Thoracic aorta (tissue), 2 donors: ENCODE measurements at places on chromosomes 3 and 15. TPM values are rescaled to one million over a fixed set of nuclear protein-coding genes. Genes with fewer than 3 reads are reported as not detected.

- DNase-seq = no peak
These were observed 94.0 kb downstream of the LRRC28 start for GRCh38 chr15:99345242-99345641.

Gene CORO2B
- total RNA-seq = 8.5 TPM

DNA sequence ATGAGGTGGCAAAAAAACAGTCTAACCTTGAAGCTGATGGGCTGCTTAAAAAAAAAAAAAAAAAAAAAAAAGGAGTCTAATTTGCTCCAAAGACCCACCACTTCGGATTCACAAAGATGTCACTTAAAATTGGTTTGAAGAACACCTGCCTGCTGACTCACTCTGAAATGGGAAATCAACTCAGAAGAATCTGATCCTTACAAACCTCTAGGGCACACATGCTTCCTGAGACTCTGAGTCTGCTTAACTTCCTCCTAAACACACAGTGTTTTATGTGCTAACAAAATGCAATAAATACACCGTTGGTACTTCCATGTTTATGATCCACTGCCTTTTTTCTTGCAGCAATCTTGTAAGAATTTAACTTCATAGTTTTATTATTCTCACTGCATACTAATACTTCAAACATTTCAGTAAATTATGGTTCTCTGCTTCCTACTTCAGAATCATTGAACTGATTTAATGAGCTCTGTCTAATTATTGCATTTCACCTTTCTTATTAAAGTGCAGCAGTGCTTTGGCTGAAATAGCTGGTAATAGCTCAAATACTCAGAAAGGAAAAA lies 73.0 kb upstream of the FRMD4B start:
- no peak for DNase-seq

Gene LRRC2
- total RNA-seq = under 0.01 TPM

DNA sequence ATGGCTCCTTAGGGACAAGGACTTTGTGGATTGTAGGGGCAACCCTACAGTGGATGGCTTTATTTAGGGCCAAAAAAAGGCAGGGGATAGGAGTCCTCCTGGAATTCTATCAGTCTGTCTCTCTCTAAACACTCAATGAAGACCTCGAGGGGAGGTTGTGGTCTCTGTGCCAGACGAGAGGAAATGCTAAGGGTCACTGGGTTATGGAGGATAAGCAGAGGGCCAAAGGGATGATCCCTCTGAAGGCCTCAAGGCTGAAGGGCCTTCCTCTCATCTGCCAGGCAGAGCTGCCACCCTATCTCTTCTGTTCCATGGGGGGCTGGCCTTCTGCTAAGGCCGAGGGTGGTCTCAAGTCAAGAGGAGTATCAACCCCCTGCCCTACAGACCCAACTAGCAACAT lies 27.0 kb downstream of the PLXNB1 start:
- no peak for DNase-seq

Gene SPATA12
- not detected for total RNA-seq

DNA sequence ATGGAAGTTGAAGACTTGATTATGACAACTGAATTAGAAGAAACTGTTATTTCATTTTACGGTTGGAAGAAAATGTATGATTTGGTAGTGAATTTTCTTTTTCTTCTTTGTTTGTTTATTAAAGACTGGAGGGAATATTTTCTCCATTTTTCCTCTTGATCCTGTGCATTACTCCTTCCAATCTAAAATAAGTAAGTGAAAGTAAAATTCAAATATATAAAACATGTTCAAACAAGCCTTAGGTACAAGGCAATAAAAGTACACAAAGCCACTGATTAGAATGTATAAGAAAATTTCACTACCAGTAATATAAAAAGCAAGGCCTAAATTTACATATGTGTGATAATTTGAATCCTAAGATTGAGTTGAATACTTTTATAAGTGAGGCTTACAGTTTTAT lies 181.2 kb upstream of the MME start:
- DNase-seq = no peak

DNA sequence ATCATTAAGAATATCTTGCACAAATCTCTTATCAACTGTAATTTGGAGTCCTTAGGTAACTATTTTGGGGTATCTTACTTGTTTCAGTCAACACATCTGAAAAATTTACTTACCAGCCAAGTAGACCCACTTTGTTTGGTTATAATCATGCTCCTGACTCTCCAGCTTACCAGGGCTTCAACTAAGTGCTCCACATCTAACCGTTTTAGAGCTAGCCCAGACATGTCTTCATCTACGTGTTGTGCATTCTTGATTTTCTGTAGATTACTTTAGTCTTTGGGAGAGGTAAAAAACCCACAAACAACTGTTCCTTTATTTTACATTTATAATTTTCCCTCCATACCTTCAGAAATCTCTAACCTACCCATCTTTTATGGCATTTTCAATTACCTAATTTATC lies 17.2 kb downstream of the EAF2 start:
- DNase-seq = no peak

GRCh38 chr3:79424811-79425210 lies 343.0 kb downstream of the ROBO1 start:
- DNase-seq = no peak

- DNase-seq = no peak
These were observed 26.5 kb downstream of the FRMD4B start for GRCh38 chr3:69359339-69359893.

GRCh38 chr3:55426486-55426885 lies 60.6 kb downstream of the WNT5A start:
- DNase-seq = no peak

- DNase-seq = no peak
These were observed 292.9 kb downstream of the RORA start for GRCh38 chr15:60936186-60936585.

DNA sequence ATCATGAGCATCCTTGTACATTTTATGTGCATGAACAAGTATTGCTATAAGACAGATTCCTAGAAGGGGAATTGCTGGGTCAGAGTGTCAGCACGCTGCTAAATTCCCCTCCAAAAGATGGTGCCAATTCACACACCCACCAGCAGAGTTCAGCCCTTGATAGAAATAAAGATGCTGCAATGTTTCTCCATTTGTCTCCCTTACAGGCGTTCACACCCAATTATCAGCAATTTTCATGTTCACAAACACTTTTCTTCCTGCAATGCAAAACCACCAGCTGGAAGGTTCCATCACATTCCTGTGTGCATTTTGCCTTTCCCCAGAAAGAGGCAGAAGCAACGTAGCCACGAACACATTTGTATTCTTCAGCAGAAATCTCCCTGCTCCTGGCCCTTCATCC lies 3.3 kb upstream of the TAMM41 start:
- no peak for DNase-seq

Gene ZMYND10
- total RNA-seq = not detected

- no peak for DNase-seq
These were observed 55.9 kb downstream of the CGNL1 start for GRCh38 chr15:57432141-57432741.

DNA sequence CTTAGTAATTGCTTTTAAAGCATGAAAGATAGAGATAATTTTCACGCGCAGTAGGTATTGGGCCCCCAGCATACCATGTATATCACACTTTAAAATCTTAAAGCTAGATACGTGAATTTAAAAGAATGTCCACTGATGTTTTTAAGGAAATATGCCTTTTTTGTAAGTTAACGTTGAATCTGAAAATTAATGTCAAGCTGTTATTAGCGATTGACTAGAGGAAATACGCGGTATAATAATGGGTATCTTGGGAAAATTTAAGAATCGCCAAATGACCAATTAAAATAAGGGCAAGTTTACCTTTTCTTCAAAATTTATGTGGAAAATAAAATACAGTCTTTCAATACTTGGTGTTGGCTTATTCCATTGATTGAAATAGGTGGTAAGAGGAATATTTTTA lies 13.3 kb upstream of the CHD2 start:
- no peak for DNase-seq

Gene TEX264
- 50.9 TPM for total RNA-seq

- DNase-seq = no peak
These were observed 27.8 kb downstream of the DPH3 start for GRCh38 chr3:16236856-16237393.

DNA sequence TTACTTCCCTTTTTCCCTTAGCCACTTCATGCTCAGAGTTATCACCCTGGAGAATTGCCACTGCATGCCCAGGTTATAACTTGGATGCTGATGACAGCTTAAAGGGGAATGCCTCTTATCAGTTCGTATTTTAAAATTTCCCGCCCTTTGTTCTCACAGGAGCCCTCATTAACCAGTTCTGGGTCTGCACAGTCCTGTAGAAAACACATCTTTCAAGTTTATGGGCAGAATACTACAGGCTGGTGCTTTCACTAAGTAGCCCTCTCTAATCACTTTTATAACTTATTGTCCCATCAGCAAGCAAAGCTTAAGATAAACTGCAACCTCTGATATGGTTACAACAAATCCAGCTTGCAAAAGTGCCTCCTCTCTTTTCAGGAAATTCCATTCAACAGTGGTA lies 587.3 kb upstream of the UBE2E2 start:
- no peak for DNase-seq

- no peak for DNase-seq
These were observed 49.9 kb upstream of the ATP2B2 start for GRCh38 chr3:10555263-10555662.

DNA sequence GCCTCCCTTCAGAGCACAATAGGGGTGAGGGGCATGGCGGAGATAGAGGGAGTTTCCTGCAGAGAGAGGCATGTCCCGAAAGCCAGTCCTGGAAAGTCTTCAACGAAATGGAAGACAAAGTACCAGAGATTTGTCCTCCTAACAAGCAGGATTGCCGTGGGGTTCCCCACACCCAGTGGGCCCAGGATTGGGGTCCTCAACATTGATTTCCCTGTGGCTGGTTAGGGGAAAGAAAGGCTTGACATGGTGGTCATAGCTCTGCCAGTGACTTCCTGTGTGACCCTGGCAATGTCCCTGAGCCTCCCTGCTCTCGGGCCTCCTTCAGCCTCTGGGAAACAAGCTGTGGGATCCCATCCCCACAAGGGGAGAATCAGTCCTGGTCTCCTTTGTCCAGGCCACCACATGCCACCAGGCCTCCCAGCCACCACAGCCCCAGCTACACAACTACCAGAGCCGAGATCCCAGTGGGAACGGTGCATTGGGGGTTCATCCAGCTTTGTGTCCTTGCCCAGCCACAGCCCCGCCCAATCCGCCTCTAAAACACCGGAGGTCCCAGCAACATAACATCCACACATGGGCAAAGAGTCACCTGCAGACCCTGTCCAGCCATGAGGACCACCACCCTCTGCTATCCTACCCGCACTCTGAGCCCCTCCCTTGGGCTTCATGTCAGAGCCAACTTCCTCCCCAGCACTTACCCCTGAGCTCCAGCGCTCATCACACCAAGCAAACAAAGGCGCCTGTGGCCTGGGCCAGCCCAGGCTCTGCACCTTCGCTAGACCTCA lies 63.0 kb downstream of the ADAMTS17 start:
- no peak for DNase-seq

DNA sequence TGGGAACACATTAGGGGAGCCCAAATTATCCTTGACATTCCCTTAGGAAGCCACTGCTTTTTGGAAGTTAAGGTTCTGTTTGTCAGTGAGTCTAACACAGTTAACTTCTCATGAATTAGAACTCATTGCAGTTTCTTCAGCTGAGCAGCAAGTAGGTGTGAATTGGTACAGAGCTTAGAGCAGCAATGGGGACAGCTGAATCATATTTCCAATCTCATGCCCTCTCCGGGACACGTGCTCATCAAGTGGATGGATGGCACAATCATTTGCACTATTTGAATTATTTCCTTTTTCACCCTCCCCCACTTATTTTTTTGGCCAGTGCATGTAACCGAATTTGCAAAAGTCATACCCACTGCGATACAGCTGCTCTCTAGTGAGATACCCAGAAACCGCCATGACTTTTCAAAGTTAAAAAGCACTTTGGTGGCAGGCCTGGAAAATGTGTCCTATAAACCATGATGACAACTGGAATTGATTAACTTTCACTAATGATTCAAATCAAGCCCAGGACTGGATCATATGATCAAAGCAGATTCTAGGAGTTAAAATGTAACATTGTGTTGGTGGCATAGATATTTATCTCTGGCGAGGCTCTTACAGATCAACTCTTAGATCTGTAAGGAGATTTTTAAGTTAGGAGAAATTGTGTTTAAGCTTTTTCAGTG lies 76.4 kb downstream of the EBLN2 start:
- DNase-seq = no peak

DNA sequence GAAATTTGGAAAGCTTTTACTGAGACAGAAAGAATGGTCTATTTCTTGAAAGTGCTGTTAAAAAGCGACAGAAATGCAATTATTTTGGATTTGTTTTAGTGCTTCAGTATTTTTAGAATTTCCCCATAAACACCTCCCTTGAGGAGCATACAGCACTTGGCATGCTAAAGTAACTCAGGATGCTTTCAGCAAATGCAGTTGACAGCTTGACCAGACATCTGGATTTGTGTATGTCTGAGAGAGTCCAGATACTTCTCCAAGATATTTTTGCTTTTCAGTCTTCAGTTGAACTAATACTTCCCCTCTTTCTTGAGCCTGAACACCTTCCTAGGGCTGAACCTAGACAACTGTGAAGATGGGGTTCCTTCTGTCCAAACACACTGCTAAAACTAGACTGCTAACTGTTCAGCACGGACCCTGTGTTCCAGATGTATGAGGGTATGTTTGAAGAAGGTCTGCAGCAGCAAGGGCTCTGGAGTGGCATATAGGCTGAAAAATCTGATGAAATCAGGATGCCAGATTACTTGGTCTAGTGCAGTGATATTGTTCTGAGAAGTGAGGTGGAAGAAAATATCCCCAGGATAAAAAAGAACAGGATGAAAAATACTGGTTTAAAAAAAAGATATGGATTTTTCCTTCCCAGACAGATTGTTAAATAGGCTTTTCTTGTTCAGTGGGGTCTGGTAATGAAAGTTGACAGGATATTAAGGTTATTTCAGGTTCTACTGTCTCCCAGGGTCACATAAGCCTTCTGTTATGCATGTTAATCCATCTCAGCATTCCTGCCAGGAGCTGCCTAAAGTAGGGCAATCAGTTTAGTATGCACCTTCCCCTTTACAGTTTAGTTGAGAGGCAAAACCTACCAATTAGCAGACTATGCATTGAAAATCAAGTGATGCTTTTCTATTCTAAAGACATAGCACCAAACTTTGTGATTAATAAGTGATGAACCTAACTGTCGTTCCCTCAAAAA lies 516.9 kb upstream of the TBL1XR1 start:
- no peak for DNase-seq

DNA sequence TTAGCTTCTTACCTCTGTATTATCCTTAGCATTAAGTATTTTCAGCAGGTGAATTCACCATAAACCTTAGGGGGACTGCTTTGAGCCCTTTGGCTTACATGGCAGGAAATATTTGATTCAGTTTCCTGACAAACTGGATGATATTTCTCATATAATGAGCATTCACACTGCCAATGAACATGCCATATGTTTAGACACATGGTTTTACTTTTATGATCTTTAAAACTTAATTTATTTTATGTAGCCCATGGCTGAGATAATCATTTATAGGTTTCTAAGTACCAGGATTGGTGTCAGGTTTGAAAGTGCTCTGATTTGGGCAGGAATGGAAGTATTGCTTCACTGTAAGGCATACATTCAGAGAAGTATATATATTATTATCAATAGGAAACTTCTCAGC lies 319.1 kb downstream of the ZPLD1 start:
- DNase-seq = no peak

Gene FHIT
- 2.3 TPM for total RNA-seq

Gene SLC12A1
- total RNA-seq = 0.68 TPM

- no peak for DNase-seq
These were observed 108.9 kb upstream of the TRIM42 start for GRCh38 chr3:140568842-140569520.

Gene POLQ
- 0.42 TPM for total RNA-seq

GRCh38 chr15:80580106-80580505 lies 115.0 kb upstream of the ABHD17C start:
- DNase-seq = no peak
